Activated CD4-positive, alpha-beta T cell treated with anti-CD3 and anti-CD28 coated beads, Interleukin-2, amount 50 U/mL, for 16 hours (primary cell): ENCODE measurements at places on chromosomes 11 and 22.

- DNase-seq = no peak
Observed at GRCh38 chr22:49608228-49608627, 219.4 kb downstream of the BRD1 start.

- no peak for DNase-seq
Observed at GRCh38 chr11:16001899-16002426, 354.4 kb downstream of the SOX6 start.

DNA sequence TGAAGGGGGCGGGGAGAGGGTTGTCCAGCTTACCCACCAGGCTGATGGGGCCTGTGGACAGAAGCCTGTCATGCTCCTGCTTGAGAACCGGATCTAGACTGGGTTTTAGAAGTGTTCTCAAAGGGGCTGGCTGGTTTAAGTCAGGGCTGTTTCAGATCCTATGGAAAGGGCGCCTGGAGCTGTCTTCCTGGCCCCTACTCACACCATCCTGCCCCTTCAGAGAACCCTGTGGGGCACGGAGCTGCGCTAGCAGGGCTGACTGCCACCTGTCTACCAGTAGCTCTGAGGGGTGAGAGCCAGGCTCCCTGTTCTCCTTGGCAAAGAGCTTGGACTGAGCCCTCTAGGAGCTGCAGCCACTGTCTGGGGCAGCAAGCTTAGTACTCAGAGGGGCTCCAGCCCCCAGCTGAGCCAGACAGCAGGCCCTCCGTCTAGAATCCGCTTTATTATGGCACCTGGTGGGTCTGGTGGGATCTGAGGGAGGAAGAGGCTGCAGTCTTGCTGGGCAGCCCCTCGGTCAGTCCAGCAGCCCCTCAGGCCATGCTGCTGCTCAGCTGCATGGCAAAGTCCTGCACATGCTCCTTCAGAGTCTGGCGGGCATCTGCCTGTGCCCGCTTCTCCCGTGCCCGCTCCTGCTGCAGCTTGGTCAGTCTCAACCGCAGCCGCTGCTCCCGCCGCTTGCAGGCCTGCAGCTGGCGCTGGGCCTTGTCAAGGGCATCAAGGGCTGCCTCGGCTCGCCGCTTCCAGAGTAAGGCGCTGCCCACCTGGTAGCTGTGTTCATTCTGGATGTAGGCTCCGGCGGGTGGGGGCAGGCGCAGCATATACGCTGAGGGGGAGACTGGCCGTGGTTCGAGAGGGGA lies 2.3 kb downstream of the THAP7 start:
- no peak for DNase-seq

DNA sequence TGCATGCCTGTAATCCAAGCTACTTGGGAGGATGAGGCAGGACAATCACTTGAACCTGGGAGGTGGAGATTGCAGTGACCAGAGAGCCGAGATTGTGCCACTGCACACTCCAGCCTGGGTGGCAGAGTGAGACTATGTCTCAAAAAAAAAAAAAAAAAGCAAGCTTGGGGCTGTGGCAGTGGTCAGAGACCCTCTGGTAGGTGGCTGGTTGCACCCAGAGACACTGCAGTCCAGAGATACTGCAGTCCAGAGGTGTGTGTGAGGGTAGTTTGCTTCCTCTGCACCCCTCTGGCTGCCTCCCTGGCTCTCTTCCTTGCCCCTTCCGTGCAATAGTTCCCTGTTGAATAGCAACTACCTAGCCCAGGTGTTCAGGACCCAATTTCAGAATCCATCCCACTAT lies 1.7 kb upstream of the CCDC134 start:
- no peak for DNase-seq

DNA sequence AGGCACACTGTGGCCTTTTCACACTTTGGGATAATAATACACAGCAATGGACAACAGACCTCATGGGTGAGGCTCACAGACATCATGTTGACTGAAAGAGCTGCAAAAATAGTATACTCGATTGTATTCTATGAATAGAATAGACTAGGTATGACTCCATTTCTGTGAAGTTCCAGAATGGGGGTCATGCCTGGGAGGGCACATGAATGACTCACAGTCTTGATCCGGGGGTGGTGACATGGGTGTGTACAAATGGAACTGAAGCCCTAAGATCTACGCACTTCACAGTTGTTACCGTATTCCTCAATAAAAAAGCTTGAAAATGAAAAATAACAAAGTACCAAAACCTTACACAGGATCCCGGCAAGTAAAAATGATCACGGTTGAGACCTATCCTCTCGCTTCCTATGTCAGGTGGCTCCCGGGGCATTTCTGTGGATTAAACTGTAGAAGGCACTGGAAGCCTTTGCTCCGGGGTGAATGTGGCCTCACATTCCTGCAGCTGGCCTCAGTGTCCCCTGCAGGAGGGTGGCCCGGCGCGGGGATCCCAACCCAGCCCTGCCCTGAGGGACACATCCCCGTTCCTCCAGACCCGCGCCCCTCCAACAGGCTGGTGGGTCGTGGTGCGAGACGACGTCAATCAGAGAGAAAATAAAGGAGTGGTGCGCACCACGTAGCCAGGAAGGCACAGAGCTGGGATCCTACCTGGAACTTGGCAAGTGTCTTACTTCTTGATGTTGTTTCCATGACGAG lies 75.9 kb downstream of the NECTIN1 start:
- DNase-seq = no peak

- DNase-seq = no peak
Observed at GRCh38 chr22:30335236-30335635, 8.5 kb upstream of the TBC1D10A start.

DNA sequence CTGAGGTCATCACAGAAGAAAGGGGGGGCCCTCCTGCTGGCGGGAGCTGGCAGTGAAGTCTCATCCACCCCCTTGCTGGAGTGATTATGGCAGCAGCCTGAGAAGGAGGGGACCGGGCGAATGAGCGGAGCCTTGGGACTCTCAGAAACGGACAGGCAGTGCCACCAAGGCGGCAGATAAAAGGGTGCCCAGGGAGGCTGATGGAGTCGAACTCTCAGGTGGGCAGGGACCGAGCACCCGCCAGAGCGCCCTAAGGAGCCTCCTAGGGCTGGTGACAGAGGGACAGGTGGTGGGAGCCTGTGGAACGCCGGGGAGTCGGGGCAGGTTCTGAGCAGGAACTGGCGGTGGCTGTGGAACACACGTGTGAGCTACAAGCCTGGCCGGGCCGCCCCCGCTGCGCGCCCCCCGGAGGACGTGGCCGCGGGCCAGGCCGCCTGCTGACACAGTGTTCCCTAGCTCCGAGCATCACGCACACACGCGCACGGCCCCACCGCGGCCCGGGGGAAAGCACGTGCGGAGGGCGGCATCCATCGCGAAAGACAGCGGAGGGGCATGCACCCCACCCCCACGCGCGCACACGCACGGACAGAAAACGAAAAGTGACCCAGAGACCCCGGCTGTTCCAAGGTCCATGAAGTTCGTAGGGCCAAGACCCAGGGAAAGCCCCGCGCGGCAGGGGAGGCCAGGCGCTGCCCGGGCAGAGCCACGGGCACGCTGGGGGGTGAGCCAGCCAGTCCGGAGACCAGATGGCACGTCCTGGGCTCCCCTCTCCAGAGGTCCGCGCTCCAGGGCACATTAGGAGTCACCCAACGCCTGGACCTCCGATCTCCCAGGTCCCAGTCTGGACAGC lies 1.0 kb downstream of the VWCE start:
- DNase-seq = no peak

DNA sequence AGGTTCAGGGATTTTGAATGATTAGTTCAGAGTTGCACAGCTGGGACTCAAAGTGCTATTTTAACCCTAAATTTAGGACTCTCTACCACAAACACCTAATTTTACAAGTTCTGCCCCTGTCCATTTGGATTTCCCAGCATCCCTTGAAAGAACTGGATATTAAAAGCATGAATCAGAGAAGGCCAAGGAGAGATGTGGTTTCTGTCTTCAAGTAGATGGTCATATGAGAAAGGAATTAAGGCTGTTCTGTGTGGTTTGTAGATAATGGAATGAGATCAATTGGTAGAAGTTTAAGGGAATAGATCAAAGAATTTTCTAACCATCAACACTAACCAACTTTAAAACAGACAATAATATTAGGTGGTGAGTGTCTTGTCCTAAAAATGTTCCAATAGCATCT lies 106.4 kb upstream of the TENM4 start:
- no peak for DNase-seq

DNA sequence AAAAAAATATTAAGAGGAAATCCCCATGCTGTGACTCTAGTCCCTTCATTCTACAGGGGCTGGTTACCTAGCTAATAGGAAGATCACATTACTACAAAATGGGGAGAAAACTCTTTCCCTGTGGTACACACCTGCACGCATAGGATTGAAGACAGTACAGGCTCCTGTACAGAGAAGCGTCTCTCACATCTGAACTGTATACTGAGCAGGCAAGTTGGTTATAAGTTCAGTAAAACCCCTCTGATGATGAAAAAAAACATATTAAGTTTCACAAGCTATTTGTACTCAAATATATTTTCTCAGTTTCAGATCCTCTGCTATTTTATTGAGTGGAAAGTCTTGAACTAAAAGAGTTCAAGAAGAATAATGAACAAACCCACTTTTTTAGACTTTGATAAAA lies 156.9 kb upstream of the HSD17B12 start:
- no peak for DNase-seq
